ENCODE measurements at places on chromosomes 4 and X. TPM values are rescaled to one million over a fixed set of nuclear protein-coding genes. Genes with fewer than 3 reads are reported as not detected.

DNA sequence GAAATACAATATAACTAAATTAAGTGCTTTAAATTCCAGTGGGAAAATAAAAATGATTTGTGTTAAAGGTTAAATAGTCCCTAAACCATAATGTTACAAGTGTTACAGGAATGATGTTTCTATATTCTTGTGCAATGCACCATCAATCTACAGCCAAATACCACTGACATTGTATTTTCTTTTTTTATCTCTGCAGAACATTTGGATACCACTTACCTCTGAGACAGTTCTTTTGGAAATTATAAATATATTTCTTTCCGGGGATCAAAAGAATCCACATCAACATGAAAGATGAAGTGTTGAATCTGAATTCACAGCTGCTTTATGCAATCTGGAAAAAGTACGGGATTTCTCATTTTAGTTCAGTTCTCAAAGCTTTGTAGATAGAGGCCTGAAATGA is 518.3 kb upstream of the AGA start:
- no peak for DNase-seq

- no peak for DNase-seq
Measured at GRCh38 chr4:52576961-52577623, 82.0 kb downstream of the USP46 start.

GRCh38 chr4:3468154-3468553 is 5.0 kb downstream of the DOK7 start:
- no peak for DNase-seq

GRCh38 chr4:88818631-88819470 is 121.2 kb upstream of the NAP1L5 start:
- no peak for DNase-seq

DNA sequence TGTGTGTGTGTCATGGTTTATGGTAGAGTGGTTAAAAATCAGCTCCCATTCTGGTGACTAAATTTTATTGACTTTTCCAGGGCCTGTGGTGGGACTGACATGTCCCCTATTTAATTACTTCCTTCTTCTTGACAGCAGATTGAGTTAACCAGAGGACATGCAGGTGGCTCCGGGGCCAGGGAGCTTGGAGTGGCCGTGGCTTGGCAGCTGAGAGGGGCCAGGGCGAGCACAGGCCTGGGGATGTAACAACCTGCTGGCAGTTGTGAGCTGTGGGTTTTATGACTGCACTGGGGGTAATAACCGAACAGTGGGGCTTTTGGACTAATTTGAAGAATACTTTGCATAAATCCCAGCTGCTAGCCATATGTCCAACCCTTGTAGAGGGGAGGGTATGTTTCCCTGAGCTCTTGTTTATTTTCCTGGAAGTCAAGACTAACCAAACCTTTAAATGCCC is 186.0 kb downstream of the MID1IP1 start:
- no peak for DNase-seq

TLR6 gene
- total RNA-seq, result 0.89 TPM

GRCh38 chr4:5003918-5004317 is 15.3 kb downstream of the CYTL1 start:
- DNase-seq, result no peak

DNA sequence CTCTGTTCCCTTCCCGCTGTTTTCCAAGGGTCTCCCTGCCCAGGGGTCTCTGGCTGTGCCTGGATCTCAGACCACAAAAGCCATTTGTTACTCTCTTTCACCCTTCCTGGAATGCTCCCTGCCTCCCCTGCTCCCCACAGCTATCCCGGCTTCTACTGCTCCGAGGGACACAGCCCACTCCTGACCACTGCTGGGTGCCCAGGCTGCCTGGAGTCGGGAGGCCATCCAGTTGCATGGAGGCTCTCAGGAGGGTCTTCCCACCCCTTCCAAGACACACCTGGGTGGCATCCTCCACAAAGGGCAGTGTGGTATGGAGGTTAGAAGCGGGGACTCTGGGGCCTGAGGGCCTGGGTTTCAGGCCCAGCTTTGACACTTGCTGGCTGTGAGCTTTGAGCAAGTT is 101.1 kb downstream of the PPP2R2C start:
- no peak for DNase-seq

DNA sequence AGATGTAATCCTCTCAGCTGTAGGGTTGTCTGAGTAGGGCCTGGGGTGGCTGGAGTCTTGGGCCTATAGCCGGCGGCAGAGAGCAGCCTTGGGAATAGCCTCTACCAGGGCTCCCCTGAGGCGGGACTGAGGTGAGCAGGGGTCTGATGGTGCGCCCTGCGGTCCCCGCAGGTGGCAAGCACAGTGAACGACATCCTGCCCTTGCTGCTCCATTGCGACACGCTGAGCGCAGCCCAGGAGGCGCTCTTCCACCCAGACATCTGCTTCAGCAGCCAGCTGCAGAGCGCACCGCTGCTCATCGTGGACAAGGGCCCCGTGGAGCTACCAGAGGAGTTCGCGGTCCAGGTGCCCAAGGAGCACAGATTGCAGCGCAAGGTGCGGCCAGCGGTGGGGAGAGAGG is 317.0 kb downstream of the ADGRL3 start:
- DNase-seq, result peak; percentile 52

GRCh38 chrX:23052324-23052723 is 52.6 kb downstream of the DDX53 start:
- DNase-seq, result no peak

GRCh38 chr4:38062088-38062775 is 102.0 kb downstream of the PTTG2 start:
- peak; percentile 54 for DNase-seq

DNA sequence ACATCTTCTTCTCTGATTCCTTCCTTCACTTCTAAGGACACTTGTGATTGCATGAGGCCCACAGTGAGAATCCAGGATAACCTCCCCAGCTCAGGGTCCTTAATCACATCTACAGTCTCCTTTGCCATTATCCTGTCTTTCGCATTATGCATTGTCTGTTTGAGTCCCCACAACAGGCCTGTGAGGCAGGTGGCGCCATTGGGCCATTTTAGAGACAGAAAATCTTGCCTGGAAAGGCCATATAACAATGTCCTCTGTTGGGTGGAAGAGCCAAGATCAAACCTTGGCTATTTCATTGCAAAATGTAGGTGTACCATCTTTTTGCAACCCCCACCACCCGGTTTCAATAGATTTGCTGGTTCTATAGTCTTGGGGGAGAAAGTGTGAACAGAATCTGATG is 11.8 kb upstream of the DCUN1D4 start:
- peak; percentile 29 for DNase-seq

- no peak for DNase-seq
Measured at GRCh38 chr4:121255986-121256750, 92.0 kb upstream of the TNIP3 start.

DNA sequence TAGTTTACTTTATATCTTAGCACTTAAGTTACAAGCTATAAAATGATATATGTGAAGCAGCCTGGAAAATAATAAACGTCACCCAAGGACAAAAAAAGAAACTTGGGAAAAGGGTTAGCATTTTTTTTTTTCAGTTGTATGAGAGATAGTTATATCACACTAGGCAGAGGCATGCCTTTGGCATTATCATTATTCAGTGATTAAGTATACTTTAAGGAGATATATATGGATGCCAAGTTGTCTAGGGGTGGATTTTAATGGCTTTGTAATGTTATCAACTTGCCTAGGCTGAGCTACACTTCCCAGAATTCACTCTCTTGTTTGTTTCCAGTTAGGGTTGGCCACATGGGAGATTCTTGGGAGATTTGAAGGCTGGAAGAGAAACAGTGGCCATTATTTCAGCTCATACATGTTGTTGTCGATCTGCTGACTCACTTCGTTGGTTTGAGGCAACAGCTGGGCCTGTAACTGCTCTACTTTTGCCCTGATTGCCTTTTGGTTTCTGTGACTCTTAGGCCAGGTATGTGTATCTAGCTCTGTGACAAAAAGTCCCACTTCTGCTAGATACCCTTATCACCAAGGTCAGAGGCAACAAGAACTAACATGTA is 11.5 kb upstream of the SRPX start:
- no peak for DNase-seq

DNA sequence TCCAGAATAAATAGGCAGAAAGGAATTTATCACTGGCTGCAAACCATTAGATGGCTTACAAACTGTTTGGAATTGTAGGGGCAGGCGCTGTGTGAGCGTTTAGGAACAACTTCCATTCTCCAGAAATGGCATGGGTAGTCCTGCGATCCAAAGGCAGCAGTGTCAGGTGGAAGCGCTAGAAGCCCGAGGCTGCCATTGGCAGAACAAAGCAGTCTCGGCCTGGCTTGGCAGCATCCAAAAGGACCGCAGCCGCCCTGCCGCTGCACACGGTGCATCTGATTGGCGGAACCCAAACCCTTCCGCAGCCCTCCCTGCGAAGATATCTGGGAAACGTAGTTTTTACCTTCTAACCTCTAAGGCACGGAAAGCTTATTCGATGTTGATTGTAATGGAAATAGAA is 23.6 kb upstream of the YTHDC1 start:
- peak; percentile 26 for DNase-seq

SMIM43 gene
- not detected for total RNA-seq

FGG gene
- total RNA-seq, result 14.0 TPM

SPIN3 gene
- total RNA-seq, result 26.1 TPM

GRCh38 chrX:41802958-41803357 is 79.0 kb downstream of the GPR82 start:
- DNase-seq, result no peak

- DNase-seq, result no peak
Measured at GRCh38 chr4:56414135-56414670, 21.2 kb downstream of the PPAT start.

TMEM31 gene
- 0.55 TPM for total RNA-seq

SPIN2A gene
- total RNA-seq, result 2.2 TPM

FHIP1A gene
- 26.9 TPM for total RNA-seq

GRCh38 chrX:107561468-107562215 is 66.7 kb upstream of the PRPS1 start:
- no peak for DNase-seq

- no peak for DNase-seq
Measured at GRCh38 chrX:14956813-14957582, 83.8 kb downstream of the MOSPD2 start.

- DNase-seq, result no peak
Measured at GRCh38 chr4:126358041-126358440, 1043.3 kb downstream of the FAT4 start.

- no peak for DNase-seq
Measured at GRCh38 chr4:101067383-101067782, 279.9 kb downstream of the PPP3CA start.

DNA sequence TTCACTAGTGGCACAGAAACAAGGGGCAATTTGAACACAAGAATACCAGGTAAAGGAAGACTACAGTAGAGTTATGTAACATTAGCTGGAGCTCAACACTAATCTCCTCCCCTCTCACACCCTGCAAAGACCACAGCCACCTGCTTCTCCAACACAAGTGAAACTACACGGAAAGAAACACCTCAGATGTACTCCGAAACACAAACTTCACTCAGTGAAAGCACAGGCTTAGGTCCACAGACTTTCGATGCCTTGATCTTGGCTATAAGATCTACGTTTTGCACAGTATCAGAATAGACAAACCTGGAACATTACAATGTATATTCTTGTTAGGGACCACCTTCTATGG is 7.6 kb downstream of the ACSL1 start:
- DNase-seq, result no peak

NUDT10 gene
- total RNA-seq, result 3.4 TPM

PAPSS1 gene
- 136 TPM for total RNA-seq

SMIM10L2A gene
- 9.5 TPM for total RNA-seq

- DNase-seq, result no peak
Measured at GRCh38 chr4:86595426-86595805, 1.3 kb downstream of the PTPN13 start.

DNA sequence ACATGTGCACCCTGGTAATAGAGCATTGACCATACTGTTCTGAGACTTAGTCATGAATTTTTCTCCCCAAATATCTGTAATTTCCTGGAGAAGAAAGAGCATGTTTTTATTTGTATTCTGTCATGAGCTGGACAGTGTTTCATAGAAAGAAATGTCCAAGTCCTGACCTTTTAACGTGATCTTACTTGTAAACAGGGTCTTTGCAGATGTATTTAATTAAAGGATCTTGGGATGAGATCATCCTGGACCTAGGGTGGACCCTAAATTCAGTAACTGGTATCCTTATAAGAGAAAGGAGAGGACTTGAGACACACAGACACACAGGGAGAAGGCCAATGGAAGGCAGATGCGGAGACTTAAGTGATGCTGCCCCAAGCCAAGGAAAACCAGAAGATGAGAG is 3.6 kb downstream of the ADGRA3 start:
- DNase-seq, result no peak

- DNase-seq, result peak; percentile 54
Measured at GRCh38 chr4:2220016-2220630, 21.8 kb downstream of the HAUS3 start.

KCNIP4 gene
- 0.43 TPM for total RNA-seq

- DNase-seq, result no peak
Measured at GRCh38 chrX:126338916-126339315, 172.8 kb upstream of the DCAF12L2 start.

GRCh38 chrX:78754917-78755316 is 7.4 kb downstream of the LPAR4 start:
- DNase-seq, result no peak

CD38 gene
- not detected for total RNA-seq

GCNA gene
- 3.9 TPM for total RNA-seq

GRCh38 chr4:139416073-139416673 is 37.7 kb upstream of the RAB33B start:
- no peak for DNase-seq

ADH1B gene
- total RNA-seq, result 0.29 TPM

ABLIM2 gene
- total RNA-seq, result 7.5 TPM

VBP1 gene
- total RNA-seq, result 50.8 TPM

GRCh38 chr4:11196927-11197522 is 231.7 kb downstream of the HS3ST1 start:
- no peak for DNase-seq

DNA sequence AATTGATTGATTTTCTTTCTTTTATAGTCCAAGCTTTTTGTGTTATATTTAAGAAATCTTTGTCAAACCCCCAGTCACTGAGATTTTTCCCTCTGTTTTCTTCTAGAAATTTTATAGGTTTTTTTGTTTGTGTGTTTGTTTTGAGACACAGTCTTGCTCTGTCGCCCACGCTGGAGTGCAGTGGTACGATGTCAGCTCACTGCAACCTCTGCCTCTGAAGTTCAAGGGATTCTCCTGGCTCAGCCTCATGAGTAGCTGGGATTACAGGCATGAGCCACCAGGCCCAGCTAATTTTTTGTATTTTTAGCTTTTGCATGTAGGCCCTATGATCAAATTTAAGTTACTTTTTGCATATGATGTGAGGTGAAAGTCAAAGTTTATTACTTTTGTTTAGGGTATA is 20.9 kb upstream of the FBXW7 start:
- no peak for DNase-seq

- no peak for DNase-seq
Measured at GRCh38 chr4:107746161-107746560, 26.1 kb upstream of the PAPSS1 start.

- DNase-seq, result no peak
Measured at GRCh38 chr4:62075521-62075920, 875.4 kb downstream of the ADGRL3 start.
